ENCODE measurements at places on chromosomes 2 and 18.
A peak's percentile ranks its signal among the peaks of the same experiment; 100 is the strongest.

DNA sequence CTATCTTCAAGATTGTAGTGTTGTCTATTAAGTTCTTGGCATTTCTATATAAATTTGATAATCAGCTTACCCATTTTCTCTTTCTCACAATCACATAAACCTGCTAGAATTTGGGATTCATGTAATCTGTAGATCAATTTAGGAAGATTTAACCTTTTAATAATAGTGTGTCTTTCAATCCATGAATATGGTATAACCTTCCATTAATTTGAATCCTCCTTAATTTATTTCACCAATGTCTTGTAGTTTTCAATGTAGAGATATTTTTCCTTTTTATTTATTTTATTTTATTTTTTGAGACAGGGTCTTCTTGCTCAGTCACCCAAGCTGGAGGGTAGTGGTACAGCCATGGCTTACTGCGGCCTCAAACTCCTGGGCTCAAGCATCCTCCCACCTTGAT, 20.2 kb downstream of the SANBR start:
- no peak for DNase-seq

DNA sequence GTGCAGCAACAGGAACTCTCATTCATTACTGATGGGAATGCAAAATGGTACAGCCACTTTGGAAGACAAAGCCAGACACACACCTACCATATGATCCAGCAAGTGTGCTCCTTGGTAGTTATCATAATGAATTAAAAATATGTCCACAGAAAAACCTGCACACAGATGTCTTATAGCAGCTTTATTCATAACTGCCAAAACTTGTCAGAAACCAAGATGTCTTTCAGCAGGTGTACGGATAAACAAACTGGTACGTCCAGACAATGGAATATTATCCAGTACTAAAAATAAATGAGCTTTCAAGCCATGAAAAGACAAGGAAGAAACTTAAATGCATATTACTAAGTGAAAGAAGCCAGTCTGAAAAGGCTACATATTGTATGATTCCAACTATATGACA, 50.4 kb downstream of the CHMP3 start:
- DNase-seq = no peak

DNA sequence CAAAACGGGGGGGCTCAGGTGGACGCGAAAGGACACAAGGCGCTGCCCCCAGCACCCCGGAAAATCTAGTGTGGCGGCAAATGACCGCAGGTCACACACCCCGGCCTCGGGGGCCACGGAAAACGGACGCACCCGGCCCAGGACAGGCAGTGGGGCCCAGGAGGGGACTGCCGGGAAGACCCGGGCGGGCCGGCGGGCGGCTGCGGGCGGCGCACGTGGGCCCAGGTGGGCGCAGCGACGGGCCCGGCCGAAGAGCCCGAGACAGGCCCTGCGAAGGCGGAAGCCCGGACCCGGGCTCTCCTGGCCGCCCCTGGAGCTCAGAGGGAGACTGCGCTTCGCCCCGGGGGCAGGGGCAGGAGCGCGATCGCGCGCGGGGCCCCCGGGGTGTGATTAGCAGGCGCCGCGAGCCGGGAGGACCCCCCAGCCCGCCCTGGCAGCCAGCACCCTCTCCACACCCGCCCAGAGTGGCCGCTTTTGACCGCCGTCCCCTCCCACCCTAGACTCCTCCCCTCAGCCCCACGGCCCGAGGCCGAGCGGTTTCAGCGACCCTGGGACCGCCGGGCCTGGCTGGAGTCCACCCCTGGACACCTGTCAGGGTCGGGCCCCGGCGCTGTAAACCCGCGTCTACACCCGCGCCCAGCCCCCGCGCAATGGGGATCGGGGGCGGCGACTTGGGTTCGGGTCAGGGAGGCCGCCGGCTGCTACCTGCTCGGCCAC, 773 bp downstream of the MBP start:
- DNase-seq = no peak

DNA sequence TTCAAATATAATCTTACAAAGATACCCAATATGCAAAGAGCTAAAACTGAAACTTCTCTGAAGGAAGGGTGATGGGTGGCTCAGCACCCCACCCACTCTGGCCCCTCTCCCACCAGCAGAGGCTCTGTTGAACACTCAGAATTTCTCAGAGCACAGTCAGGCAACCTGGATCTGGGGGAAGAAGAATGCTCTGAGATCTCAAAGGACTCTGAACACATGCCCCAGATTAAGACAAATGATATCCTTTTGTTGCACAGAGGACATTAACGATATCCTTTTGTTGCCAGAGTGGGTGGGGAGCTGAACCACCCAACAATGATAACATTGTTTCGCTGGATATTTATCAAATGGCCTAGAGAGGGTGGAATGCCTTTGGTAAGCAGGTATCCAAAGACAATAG, 104.8 kb downstream of the LBH start:
- DNase-seq = no peak

DNA sequence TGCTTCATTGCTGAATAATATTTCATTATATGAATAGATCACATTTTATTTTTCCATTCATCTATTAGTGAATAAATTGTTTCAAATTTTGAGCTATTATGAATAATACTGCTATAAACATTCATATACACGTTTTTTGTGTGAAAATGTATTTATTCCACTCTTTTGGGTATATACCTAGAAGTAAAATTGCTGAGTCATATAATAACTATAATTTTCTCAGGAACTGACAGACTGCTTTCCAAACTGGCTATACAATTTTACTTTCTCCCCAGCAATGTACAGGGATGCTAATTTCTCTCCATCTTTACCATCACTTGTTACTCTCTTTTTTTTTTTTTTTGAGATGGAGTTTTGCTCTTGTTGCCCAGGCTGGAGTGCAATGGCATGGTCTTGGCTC, 35.5 kb upstream of the BAZ2B start:
- DNase-seq = no peak

GRCh38 chr2:58054264-58054663, 7.7 kb downstream of the VRK2 start:
- no peak for DNase-seq

GRCh38 chr2:208570066-208570465, 163.5 kb downstream of the PTH2R start:
- no peak for DNase-seq

GRCh38 chr18:70822117-70822516, 533.3 kb downstream of the SOCS6 start:
- no peak for DNase-seq

DNA sequence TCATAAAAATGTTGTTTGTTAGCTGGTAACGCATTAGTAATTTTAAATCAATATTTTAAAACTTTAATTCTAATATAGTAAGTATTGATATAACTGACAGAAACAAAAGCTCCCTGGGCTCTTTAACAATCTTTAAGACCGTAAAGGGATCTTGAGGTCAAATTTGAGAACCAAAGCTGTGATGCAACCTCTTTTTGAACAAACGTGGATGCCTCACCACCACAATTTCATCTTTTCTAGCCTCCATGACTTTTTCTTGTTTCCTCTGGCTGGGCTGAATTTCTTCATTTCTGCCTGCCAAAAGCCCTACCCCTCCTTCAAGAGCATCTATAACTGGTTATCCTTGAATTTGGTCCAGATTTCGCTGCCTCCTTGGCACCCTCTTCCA, 563 bp upstream of the POLE4 start:
- no peak for DNase-seq

DNA sequence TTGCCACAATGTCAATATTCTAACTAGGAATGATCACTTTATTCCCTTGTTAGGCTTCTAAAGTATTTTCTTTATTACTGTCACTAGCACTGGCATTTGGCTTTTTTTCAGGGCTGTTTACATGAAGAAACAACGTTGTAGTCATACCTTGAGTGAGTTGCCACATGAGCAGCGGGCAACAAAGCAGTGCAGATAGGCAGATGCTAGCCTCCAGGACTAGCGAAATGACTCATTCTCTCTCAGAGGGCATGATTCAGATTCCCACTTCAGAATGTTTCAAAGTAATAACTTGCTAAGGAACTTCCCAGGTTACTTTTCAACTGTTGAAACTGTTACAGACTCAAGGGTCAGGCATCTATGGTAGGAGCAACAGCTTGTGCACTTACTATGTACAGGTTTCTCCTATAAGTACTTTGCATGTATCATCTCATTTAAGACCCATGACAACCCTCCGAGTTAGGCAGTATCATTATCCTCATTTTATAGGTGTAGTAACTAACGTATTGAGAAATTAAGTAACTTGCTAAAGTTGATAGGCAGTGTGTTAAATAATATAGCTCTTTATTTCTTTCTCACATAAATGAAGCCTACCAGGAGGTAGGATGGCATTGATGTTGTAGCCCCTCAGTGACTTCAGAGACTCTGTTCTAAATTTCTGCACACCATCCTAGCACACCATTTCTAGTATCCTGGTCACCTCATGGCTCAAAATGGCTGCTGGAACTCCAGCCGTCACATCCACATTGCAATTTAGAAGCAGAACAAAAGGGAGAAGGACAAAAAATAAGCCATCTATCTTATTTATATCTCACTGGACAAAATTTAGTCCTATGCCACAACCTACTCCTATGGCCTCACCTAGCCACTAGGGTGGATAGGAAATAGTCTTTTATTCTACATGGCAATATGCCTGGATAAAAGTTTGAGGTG, 83.3 kb downstream of the ICOS start:
- DNase-seq = peak; percentile 24

- no peak for DNase-seq
Measured at GRCh38 chr18:42447688-42448087, 492.7 kb downstream of the PIK3C3 start.

Measured in stimulated activated CD4-positive, alpha-beta T cell treated with anti-CD3 and anti-CD28 coated beads, Interleukin-15, amount 100 ng/mL, for 1 hour (primary cell).